ENCODE measurements at places on chromosomes 16 and 17.

DNA sequence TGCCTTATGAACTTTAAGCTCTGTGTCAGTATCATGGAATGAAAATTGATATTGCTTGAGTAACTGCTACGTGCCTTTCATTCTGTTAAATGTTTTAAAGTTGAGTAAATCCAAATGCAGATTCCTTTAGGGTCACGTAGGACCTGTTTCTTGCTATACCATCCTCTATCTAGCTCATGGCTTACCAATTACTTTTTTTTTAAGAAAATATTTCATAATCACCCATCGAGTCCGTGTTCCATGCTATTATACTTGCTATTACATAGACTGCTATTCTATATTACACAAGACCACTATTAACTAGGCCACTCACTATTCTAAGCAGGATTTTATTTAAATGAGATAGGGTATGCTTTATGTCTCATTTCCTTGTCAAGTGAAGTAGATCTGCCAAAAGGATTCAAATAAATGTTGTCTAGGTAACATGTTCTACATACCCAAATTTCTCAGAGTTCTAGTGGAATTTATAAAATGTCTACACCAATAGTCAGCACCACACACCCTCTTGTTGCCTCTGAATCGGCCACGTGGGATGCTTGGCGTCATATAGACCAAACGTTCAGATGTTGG lies 11.9 kb downstream of the ANKFN1 start:
- DNase-seq = no peak

DNA sequence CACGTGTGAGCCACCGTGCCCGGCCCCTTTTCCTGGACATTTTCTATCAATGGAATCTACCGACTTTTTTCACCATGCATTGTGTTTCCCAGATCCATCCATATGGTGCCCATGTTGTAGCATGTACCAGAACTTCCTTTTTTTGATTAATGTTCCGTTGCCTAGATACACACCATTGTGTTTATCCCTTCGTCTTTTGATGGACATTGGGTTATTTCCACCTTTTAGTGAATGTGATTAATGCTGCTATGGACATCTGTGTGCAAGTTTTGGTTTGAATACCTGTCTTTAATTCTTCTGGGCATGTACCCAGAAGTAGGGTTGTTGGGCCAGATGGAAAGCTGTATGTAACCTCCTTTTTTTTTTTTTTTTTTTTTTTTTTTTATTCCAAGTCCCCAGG lies 79.8 kb downstream of the NT5M start:
- no peak for DNase-seq

- peak; percentile 43 for DNase-seq
These were observed 800 bp downstream of the PLEKHH3 start for GRCh38 chr17:42675965-42676423.

- no peak for DNase-seq
These were observed 930.1 kb upstream of the EEF2KMT start for GRCh38 chr16:6027733-6028132.
